Pancreas (tissue), 10 donors: ENCODE measurements at places on chromosomes 5 and 9.

DNA sequence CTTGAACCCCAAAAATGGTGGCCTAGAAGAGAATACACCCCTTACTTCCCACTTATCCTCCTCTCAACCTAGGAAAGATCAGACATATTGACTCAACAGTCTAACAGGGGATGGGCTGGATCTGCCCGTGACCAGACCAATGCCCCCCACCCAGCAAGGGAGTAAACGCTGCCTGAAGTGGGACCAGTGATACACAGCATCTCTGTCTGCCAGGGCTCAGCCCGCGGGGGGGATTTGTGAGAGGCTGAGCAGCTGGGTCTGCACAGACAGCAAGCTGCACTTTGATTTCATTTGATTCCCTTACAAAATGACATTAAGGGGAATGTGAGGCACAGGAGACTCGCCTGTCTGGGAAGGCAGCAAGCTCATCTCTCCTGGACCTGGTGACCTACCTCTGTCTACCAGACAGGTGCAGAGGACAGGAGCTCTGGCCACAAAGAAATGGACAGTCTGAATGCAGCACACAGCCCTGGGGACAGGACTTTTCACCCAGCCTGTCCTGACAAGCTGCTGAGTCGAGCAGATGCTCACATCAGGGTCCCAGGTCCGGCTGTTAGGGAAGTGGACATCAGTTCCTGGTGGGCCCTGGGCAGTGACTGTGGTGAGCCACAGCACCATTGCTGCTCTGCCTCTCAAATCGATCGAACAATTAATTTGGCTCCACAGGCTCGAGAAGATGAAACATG is 79.9 kb downstream of the RGS3 start:
- DNase-seq, result peak; percentile 39

DNA sequence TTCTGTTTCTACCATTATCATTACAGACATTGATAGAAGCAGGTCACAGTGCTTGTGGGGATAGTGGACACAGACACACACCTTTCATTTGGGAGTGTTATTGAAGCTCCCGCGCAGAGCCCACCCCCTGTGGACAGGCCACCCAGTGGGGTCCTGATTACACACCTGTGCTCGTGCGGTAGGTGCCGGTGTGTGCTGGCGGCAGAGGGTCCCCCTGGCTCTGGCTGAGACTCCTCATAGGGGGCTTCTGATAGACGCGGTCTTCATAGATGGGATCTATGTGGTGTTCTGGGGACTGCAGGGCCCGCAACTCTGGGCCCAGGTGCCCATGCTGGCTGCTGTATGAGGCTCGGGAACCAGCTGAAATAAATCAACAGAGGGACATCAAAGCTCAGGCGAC is 539.7 kb downstream of the CTNND2 start:
- DNase-seq, result no peak

GRCh38 chr9:105496826-105497225 is 49.0 kb downstream of the FSD1L start:
- DNase-seq, result no peak

- peak; percentile 34 for DNase-seq
These were observed 696 bp downstream of the ZNF622 start for GRCh38 chr5:16464664-16465543.

DNA sequence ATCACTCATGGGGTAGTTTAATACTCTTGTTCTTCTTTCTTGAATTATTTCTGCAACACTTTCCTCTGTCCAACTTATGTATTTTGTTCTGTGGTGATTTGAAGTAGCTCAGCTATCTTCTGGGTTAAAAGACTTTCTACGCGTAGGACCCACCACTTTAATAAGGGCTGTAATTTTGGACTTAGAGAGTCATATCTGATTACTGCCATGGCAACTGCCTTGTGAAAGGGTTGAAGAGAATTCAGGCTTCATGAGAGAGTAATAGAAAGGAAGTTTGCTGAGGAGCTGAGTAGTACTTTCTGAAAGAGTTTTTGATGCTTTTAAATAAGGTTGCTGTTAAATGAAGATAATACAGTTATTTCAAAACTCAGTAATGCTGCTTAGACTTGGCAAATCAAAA is 89.5 kb downstream of the TLE4 start:
- no peak for DNase-seq

GRCh38 chr5:115778417-115778816 is 38.0 kb downstream of the CDO1 start:
- no peak for DNase-seq

DNA sequence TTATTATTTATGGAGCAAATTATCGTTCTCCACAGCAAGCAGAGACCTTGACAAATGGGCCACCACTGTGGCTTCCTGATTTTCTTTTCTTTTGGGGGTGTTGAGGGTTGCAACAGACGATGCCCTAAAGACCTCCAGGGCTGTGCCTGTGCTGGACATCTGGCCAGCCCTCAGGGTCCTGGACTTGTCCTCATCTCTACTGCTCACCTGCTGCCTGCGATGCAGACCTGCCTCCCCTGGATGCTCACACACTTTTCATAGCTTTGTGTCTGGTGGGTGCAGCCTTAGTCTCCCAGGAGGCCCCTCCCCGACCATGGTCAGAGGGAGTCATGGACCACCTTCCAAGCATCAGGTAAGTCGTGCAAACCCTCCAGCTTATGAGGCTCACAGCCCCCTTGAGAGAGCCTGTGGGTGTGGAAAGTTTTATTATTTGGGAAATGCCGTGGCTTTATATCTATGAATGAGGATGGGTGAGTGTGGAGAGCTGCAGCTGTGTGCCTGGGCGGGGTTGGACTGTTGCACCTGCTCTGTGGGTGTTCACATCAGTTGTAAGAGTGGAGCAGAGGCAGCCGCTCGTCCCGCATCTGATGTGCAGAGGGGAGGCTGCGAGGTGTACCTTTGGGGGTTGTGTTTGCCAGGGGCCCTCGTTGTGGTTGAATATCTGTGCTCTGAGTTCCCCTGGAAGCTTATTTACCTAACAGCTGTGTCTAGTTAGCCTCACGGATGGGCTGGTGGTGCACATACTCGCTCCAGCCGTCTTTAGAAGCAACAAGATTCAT is 126.3 kb upstream of the IRX4 start:
- DNase-seq, result no peak

- DNase-seq, result no peak
These were observed 45.9 kb upstream of the PJA2 start for GRCh38 chr5:109455598-109456096.

DNA sequence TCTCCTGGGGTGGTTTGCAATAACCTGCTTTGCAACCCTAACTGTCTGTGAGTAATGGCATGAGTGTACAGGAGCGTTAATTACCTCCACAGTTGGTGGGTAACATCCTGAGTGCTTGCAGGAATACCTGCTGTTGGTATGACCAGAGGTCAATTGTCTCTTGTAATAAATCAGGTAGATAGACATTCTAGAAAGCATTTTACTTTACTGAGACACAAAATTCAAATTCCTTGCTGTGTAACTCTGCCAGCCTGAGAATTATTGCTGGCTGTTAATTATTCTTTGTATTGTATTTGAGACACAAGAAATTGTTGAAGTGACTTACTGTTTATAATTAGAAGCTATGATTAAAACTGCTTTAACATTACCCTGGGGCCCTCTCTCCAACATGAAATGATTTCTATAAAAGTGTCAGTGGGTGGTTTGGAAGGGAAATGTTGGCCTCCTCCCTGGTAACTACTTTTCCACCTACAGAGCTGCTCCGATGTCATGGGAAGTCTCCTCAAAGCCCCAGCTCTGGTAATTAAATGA is 150.8 kb upstream of the ADCY2 start:
- no peak for DNase-seq

- DNase-seq, result no peak
These were observed 6.1 kb downstream of the CSNK1G3 start for GRCh38 chr5:123518111-123518510.

- DNase-seq, result no peak
These were observed 86.5 kb downstream of the MTRR start for GRCh38 chr5:7955476-7955875.
